ENCODE measurements at places on chromosomes 16 and 17.

GRCh38 chr17:57548421-57549410 is 196.4 kb downstream of the CCDC182 start:
- DNase-seq, result no peak

DNA sequence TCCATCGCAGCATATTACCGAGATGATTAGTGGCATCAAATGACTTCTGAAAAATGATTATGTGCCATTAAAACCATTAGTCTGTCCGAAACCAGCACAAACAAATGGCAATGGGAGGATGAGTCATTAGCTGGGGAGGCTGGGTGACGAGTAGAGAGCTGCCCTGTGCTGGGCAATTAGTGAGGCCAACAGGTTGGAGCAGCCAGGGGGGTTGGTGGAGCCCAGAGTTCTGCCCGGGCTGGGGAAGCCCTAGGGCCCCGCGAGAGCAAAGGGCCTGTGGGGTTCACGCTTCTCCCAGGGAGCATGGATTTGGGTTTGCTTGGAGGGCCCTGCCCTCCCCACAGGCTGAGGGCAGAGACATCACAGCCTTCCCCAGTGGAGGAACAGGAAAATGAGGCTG is 152.1 kb upstream of the RPL38 start:
- DNase-seq, result no peak

DNA sequence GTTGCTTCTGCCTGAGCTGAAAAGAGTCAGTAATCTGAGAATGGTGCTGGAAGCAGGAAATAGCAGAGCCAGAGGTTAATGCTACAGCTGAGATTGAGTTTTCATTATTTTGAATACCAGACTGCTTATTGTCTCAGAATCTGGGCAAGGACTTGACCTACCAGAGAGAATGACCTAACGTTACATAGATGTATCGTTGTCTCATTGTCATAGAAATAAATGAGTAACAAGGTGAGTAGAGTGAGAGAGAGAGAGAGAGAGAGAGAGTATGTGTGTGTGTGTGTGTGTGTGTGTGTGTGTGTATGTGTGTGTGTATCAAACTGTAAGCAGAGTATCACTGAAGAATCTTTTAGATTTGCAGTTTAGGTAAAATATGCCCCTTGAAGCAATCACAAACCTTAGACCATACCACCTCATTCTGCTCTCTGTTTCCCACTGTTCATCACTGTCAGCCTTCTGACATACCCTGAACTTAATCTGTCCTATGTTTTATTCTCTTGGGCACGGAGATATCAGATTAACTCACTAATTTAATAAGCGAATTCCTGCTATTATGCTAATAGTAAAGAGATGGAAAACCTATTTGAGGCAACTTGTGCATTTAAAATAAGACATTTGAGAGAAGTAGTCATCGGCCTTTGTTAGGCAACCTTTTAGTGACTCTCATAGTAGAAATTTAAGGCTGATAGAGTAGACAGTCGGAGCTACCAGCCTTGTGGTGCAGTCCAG is 87.8 kb downstream of the CYB561 start:
- peak; percentile 87 for DNase-seq

DNA sequence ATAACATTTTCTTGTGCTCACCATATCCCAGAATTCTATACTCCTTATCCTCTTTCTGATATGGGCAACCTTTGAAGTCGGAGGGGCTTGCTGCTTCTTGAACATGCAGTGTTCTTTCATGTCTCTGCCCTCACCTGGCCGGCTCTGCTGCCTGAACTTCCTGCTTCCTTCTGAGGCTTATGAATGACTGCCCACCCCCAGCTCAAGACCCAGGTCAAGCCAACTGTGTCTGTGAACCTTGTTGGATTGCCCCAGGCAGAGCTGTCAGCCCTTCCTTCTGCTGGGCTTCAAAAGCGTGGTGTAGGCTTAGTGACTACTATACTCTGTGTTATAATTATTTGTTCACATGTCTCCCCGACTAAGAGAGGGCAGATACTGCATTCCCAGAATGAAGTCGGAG is 506.5 kb downstream of the HS3ST4 start:
- no peak for DNase-seq

- no peak for DNase-seq
These were observed 4.5 kb upstream of the NAT9 start for GRCh38 chr17:74780443-74781238.

DNA sequence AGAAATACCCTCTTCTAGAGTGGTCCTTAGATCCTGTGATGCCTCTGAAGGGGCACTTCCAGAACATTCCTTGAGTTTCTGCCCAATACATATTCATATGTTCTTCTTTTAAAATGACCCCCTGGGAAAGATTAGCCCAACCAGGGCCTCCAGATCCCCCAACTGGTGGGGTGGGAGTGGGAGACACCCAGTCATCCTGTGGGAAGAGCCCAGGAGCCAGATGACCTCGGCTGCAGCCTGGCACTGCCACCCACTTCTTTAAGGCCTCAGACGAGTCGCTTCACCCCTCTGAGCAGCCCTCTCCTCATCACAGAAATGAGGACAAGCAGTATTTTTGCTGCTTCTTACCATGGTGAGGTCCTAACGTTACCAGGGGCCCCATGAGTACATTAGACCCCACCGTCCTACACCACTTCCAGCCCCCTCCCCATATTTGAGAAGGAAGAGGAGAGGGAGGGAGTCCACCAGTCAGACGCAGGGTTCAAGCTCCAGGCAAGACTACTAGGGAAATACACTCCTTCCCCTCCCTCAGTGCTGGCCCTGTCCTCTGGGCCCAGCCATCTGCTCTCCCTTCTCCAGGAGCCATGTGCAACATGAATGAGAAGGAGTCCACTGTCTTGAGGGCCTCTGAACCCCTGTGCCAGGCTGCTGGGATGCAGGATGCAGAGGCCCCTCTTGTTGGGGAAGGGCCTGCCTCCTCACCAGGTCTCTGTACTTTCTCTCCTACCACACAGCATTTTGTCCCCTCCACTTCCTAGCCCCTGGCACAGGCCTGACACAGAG is 11.8 kb downstream of the MPO start:
- no peak for DNase-seq

- DNase-seq, result no peak
These were observed 4.1 kb downstream of the SLFN12 start for GRCh38 chr17:35428229-35428628.

GRCh38 chr16:20001856-20002707 is 71.6 kb downstream of the GPR139 start:
- no peak for DNase-seq

DNA sequence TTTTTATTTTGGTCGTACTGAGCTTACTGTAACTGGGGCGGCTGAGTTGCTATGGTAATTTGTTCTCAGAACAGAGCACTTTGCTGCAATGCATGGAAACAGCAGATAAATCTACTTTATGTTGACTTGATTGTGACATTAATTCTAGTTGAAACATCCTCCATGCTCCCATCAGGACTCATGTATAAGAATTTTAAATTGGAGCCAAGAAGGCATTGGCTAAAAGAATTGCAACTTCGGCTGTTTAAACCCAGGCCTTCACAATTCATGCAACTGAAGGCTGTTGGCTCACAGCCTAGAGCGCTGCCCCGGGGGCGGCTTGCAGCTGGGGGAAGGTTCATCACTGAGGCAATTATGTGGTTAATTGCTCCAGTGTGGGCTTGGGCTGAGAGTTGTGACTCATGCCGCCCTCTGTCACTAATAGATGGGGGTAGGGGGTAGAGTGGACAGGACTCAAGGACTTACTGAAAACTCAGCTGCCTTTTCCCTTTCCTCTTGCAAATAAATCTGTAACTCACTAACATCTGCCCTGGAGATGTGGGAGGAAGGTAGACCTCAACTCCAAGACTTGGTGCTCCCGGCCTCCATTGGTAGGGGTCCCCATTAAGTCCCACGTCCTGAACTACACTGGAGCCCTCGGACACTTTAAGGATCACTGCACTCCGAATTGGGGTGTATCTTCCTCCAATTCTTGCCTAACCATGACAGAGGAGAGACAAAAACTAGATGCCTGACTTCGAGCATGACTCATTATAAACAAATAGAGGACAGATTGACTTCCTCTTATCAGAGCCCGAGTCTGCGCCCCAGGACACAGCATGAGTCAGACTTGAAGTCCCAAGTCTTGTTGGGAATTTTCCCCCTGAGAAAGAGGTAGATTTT is 37.5 kb downstream of the ERCC4 start:
- peak; percentile 91 for DNase-seq

DNA sequence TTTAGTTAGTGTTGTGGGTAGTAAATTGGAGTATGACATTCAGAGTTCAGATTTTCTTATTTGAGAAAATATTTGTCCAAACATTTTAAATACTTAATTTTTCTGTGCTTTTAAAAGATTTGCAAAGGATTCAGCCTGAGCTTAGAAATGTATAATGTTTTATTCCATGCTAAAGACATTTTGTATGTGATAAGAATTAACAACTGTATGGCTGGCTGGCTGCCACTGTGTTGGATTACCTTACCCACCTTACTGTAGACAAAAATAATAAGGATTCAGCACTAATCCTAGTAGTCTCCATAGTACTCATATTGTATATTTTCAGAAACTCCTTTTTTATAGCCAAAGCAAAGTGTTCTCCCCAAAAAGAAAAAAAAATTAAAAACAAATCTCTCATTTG is 74.8 kb downstream of the TANC2 start:
- DNase-seq, result no peak

GRCh38 chr16:12536412-12536746 is 267.3 kb downstream of the CPPED1 start:
- DNase-seq, result no peak

DNA sequence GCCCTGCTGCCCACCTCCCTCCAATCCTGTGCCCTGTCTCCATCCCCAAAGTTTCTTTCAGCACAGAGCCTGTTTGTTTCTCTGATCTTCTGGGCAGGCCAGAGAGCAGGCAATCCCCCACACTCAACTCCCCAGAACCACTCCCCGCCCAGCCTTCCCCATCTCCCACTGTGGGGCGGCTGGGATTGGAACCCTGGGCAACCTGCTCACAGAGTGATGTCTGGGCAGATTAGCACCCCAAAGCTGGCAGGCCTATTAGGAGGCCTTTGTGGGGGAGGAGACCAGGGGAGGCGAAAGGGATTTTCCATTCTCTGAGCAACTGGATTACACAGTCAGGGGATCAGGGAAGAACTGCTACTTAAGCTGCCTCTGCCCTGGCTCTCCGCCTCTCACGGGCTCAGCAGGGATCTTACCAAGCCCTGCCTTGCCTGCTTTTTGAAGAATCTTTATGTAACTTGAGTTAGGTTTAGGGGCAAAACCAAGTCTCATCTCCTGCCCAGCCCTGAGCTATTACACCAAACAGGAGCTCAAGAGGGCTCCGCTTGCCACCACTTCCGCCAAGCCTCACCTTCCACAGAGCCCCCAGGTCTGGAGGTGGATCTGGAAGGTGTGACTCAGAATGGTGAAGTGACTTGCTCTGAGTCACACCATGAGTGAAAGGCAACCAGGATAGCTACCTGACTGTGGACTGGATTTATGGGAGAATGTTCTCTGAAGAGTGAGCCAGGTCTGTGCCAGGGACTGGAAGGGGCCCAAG is 16.0 kb upstream of the LHX1 start:
- no peak for DNase-seq

DNA sequence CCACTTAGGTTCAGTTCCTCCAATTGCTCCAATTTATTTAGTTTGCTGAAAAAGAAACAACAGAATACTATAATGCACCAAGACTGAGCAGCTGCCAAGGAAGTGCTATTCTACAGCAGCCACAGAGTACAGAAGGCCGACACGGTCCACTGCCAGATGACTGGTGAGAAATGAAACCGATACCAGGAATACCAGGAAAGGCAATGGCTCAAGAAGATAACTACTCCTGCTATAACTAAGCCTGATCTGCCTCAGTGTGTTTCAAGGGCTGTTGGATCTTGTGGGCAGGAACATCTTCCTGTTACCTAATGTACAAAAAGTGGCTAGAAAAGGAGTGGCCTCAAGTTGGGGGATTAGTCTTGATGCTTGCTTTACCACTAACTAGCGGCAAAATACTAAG is 32.8 kb downstream of the MARVELD3 start:
- no peak for DNase-seq

- DNase-seq, result no peak
These were observed 38.9 kb downstream of the KANSL1 start for GRCh38 chr17:46154151-46154816.

DNA sequence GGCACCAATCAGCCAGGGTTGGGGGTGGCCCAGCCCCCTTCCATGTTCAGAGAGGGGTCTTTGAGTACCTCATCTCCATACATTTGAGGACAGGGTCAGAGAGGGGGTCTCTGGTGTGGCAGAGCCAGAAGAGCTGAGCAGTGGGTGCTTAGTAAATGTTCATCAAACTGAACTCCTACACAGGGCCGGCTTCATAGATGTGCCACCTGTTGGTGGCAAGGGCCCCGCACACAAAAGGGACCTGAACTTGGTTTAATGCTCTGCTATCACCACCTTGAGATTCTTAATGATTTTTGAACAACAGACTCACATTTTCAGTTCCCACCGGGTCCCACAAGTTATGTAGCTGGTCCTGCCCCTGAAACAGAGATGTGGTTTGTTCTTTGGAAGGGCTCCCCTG is 9.0 kb upstream of the C1QL1 start:
- DNase-seq, result no peak

All from fibroblast of the conjunctiva (primary cell).